ENCODE measurements at places on chromosomes 2 and 18. TPM values are rescaled to one million over a fixed set of nuclear protein-coding genes. Genes with fewer than 3 reads are reported as not detected.

GRCh38 chr2:134336352-134336751 is 82.5 kb downstream of the MGAT5 start:
- DNase-seq = no peak

DNA sequence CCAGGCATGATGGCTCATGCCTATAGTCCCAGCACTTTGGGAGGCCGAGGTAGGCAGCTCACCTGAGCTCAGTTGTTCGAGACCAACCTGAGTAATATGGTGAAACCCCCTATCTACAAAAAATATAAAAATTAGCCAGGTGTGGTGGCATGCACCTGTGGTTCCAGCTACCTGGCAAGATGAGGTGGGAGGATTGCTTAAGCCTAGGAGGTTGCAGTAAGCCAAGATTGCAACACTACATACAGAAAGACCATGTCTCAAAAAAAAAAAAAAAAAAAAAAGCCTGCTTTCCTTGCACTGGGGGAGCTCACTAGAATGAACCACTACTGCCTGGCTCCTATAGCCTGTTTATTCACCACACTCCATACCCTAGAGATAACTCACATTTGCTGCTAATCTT is 7.4 kb upstream of the MAT2A start:
- no peak for DNase-seq

DNA sequence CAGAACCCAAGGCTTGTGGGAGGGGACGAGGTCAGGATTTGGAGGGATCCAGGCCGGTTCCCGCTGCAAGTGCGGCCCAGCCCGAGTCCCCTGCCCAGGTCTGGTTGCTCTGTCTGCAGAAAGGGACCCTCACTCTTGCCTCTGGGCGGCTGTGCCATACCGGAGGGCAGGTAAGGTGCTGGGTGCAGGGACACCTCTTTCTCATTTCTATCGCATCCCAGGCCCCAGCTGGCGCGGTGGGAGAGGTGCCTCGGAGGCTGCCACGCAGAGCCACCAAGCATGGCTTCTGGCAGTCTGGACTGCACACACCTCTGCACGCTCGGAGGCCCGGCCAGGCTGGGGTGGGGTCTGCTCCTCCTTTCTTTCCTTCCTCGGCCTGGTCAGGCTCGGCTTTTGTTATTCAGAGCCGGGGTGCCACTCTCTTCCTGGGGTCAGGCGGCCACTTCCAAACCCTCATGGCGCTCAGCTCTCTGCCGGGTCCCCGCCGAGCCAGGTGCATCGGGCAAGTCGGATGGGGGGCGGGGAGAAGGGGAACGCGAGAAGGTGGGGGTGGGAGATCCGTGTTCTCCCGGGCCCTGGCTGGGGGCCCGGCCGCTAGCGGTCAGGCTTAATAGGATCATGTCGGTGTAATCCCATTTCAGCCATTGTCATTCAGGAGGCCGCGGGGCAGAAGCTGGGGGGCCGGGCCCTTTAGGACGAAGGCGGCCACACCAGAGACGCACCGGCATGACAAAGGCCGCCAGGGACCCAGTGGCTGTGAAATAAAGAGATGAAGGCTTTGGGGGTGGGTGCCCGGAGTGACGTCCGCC is 9.0 kb downstream of the GBX2 start:
- DNase-seq = no peak

- no peak for DNase-seq
These were observed 132.2 kb downstream of the ARL4C start for GRCh38 chr2:234364661-234365060.

GRCh38 chr18:39454866-39455265 is 1889.3 kb upstream of the CELF4 start:
- no peak for DNase-seq

DNA sequence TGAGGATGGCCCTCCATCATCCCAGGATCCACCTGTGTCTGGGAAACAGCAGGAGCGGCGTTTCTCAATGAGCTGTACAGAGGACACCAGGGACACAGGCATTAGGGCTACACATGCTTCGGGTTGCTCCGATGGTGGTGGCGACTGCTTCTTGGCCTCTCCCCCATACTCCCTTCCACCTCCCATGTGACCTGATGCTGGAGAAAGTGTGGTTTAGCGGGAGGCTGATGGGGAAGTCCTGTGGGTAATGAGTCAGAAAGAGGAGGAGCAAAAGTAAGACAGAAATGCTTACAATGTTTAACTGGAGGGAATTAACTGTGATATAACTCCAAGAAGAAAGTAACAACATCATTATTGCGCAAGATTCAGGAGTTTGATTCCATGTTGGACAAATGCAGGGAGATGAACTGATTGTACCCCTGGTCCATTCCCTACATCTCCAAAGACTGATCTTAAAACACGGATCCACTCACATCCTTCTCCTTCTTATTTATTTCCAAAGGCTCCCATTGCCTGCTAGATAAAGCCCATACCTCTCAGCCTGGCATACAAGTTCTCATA is 186.6 kb downstream of the NRP2 start:
- peak; percentile 78 for DNase-seq

DNA sequence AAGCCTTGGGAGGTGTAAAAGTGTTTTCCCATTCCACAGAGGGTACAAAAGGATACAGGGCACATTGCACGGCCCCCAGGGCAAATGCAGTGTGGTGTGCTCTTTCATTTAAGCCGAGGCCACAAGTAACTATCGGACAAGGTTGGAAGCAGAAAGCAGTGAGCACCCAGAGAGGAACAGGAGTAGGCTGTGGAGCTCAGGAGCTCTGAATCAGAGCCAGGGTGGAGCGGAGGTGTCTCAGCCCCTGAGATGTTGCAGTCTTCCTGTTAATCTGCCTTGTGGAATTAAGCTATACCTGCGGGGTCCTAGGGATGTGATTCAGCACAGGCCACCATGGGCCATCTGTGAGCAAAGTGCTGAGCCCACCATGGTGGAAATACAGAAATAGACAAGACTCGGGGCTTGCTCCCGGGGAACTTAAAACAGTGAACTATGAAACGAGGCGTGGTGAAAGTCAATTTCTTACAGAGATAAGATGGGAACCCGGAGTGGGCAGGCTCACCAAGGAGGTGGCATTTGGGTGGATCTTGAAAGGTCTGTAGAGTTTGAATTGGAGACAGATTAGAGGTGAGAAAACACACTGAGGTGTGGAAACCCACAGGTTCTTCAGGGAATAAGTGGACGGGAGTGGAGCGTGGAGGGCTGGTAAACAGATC is 44.0 kb downstream of the ASAP2 start:
- DNase-seq = no peak

DNA sequence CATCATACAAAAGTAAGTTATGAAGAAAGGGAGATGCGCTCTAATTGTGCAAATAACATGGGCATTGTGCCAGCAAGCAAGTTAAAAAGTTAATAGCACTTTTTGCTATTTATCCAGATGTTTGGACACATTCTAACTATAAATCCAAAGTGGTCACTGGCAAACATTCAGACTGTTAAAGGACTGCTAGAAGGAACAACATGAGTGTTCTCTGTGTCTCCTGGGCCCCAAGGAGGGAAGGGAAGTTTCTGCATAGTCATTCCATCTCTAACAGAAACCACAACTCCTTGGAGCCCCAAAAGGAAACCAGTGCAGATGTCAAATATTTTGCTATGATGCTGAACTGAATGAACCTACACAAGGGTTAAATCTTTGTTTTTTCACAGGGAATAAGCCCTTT is 213.3 kb upstream of the HNRNPA3 start:
- DNase-seq = peak; percentile 18

GRCh38 chr2:237393523-237393922 is 20.4 kb downstream of the COL6A3 start:
- no peak for DNase-seq

GRCh38 chr2:121036226-121036692 is 248.7 kb downstream of the TFCP2L1 start:
- no peak for DNase-seq

GRCh38 chr2:239912171-239912937 is 112.8 kb downstream of the NDUFA10 start:
- no peak for DNase-seq

CMPK2 gene
- total RNA-seq = 7.2 TPM

ABCB11 gene
- total RNA-seq = not detected

SERPINB2 gene
- total RNA-seq = not detected

RGPD3 gene
- not detected for total RNA-seq
